Activated T-cell treated with anti-CD3 and anti-CD28 coated beads for 24 hours (primary cell): ENCODE measurements at places on chromosomes 1 and 21.

DNA sequence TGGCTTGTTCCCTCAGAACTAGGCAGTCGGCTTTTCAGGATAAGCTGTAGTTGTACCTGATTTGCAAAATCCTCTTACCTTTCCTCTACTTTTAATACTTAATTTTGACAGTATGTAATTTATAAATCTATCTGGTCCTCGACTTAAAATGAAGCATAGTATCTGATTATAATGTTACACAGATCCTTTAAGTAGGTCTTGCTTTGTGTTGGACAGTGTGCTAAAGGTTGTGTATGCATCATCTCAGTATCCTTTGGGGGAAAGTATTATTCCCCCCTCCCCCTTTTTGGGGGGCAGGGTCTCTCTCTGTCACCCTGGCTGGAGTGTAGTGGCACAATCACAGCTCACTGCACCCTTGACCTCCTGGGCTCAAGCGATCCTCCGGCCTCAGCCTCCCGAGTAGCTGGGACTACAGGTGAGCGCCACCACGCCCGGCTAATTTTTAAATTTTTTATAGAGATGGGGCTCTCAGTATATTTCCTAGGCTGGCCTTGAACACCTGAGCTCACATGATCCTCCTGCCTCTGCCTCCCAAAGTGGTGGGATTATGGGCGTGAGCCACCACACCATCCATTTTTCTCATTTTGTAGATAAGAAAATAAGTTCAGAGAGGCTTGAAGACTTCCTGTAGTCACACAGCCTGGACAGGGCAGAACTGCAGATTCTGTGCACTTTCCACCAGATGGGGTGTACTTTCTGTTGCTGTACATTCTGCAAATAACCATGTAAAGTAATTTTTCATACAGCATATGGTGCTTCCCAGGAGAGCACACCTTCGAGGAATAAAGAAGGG lies 791 bp upstream of the STX6 start:
- DNase-seq = no peak

GRCh38 chr1:60911966-60912697 lies 170.2 kb upstream of the NFIA start:
- DNase-seq = no peak

DNA sequence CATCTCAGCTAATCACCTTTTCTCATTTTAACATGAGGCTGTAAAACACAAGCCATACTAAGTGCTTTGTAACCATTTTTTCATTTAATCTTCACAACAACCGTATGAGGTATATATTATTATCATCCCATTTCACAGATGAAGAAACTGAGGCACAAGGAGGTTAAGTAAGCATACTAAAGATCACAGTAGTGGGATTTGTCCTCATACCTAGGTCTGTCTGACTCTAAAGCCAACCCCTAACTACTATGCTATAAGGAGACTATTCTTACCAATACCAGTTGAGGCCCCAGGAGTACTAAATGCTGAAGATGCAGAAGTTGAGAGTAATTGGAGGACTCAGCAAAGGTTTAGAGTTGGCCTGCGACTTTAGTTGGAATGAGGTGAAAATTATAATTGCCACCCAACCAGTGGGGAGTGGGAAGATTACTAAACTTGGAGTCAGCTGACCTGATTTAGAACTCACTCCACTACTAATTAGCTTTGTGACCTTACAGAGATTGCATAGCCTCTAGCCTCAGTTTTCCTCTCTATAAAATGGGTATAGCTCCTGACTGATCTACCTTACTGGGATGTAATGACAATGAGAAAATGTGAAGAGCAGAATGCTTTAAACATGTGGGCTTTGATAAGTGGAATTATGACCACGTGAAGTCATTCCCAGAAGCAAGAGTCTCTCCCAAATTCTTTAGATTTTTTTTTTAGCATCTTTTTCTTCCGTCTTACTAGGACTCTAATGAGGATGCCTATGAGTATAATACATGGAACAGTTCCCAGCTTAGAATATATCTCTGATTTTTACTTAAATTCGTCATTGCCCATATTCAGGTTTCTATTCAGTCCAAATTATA lies 85.8 kb upstream of the IPO9 start:
- no peak for DNase-seq

DNA sequence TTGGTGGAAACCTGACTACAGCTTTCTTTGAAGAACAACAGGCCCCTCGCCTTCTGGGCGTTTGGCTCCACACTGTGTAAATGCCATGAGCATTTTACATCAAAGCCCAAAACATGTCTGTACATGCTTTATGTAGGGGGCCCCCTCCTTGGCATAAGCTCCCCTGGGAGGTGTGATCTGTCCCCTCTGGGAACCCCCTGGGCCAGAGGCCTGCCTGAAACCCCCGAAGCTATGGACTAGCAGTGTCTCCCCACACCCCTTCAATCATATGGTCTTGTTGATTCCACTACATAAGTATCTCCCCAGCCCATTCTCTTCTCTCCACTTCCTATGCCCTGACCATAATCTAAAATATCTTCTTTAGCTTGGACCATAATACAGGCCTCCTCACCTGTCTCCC lies 241.5 kb downstream of the C1orf94 start:
- no peak for DNase-seq

DNA sequence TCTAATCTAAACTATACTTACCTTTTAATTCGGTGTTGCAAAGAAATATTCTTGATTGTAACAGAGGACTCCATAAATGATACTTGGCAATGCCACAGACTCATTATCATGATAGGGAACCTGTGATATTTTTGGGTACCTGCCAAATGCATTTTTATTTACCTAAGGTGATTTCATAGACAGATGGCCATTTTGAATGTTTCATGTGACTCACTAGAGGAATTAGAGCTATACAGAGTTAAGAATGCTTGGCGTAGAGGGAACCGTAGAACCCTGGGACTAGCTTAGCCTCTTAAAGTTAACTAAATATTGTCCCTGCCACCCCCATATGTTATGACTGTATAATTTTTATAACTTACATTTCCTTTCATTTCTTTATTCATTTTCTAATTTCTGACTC lies 136.1 kb downstream of the DISP1 start:
- DNase-seq = no peak

DNA sequence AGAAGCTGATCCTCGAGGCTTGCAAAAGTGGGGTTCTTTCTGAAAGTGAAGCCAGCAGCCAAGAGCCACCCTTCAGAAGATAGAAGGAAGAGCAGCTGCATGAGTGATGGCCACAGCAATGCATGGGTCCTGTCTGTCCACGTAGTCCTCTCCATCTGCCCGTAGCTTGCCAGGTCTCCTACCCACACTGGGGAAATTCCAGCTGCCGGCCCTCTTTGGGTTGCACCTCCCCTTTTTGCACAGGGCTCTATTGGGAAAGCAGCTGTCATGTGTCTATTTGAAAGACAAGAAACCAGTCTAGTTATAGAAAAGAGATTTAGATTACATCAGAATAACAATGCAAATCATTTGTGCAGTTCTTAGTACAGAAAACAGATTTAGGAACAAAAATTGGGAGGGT lies 204.4 kb downstream of the GIPC2 start:
- DNase-seq = no peak

- no peak for DNase-seq
Observed at GRCh38 chr1:91015794-91016550, 5.9 kb downstream of the ZNF644 start.

DNA sequence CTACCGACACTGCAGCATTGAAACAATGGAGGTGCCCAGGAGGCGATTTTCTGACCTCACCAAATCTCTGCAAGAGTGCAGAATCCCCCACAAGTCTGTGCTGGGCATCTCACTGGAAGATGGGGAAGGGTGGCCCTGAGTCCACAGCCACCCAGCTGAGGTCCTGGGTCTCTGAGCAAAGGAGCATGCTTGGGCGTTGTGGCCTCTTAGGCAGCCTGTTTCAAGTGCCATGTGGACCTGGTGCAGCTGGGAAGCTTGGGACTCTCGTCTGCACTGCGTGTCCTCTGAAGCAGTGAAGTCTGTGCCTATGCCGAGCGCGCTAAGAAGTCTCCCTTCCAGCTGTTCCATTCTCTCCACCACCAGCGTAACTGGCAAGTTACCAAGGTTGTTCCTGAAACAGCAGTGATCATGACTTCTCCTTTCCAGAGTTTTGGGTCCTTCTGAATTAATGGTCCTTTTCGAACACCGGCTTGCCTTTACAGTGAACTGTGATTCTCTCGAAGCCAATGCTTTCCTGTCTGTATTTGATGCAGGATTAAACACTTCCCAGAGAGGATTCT lies 5.0 kb upstream of the PLA2G2C start:
- no peak for DNase-seq

DNA sequence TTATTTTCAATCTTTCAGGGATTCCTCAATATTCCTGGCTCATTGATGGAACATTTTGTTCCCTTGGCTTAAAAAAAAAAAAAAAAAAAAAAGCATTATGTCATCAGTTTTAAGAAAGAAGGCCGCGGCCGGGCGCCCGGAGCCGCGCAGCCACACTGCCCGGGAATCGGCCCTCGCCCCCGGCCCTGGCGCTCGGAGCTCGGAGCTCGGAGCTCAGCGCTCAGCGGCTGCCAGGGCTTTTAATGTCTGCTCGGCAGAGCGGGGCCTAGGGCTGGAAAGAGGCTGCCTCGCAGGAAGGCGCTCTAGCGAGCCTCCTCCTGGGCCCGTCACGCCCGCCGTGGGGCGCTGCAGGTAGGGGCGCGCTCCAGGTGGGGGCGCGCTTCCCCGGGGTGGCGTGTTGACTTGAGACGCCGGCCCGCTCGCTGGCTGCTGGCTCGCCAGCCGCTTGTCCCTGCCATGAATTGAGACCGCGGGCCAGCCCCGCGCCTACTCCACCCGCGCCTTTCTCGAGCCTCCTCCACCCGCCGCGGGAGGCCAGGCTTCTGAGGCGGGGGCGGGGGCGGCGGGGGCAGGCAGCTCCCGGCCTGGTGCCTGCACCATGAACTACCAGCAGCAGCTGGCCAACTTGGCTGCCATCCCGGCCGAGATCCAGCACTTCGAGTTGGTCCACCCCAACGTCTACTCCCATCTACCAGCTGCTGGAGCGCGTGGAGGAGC lies 5.4 kb upstream of the TDRD5 start:
- DNase-seq = no peak

DNA sequence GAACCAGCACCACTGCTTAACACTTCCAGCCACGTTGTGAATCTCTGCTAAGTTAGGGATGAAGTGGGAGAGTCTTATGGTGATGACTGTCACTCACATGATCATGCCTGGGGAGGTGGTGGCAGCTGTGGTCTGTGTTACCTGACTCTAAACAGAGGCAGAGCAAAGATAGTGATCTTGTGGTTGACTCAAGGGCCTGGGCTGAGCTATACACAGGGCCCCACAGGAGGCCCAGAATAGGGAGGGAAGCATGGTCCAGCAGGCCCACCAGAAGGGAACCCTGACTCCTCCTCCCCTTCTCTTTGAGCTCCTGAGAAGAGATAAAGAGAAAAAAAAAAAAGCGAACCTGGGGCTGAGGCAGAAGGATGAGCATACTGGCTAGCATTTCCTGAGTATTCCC lies 55.0 kb downstream of the PLXNA2 start:
- DNase-seq = no peak

GRCh38 chr1:234206651-234207284 lies 166.5 kb upstream of the COA6 start:
- no peak for DNase-seq
